Activated naive CD8-positive, alpha-beta T cell treated with anti-CD3 and anti-CD28 coated beads for 36 hours (primary cell): ENCODE measurements at places on chromosomes 2 and 18. TPM values are rescaled to one million over a fixed set of nuclear protein-coding genes. Genes with fewer than 3 reads are reported as not detected.

Gene DNAJC10
- 57.0 TPM for total RNA-seq

DNA sequence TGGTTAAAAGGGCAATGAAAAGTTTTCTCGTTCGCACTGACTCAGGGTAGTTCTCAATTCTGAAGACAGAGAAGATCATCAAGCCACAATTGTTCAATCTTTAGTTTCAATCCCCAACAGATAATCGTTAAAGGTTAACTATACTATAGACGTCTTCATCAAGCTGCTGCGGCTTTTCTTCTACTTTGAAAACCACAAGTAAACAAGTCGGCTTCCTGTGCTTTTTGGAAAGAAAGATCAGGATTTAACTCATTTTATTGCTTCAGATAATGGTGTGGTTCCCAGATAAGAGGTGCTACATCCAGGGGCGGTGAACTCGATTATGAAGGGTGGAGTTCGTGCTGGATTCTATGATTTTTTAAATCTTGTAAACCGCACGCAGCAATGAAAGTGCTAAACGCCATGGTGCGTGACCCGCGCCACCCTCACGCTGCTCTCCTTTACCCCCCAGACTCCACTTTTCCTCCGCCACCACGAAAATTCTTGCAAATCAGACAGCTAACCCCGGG is 545 bp upstream of the CDCA7 start:
- DNase-seq, result no peak

DNA sequence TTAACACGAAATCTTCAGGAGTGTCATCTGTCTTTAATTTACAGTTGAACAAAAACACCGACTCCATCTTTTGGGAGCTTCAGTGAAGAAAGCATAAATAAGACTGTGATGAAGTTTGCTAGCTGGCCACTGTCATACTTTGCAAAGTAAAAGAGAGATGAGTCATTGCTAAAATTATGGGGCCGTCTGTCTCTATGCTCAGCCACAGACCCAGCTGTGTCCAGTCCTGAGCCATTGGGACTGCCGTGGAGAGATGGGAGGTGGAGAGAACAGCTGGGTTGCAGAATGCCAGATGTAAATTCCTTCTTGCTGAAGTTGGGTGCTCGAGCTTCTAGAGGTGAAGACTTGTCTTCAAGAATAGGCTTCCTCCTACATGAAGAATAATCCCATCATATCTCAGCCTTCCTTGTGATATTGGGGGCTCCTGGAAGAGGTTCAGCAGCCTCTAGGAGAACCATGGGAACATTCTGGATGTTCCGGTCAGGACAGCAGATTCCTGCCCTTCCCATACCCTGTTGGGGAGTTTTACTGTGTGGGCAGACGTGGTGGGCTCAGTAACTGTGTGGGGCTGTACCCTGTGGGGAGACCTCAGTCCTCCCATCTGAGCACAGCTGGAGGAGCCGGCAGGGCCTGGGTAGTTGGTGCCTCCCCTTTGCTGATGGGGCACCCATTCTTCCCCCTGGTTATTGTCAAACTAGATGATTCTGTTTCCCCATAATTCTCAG is 71.1 kb downstream of the LDLRAD4 start:
- DNase-seq, result no peak

- DNase-seq, result peak; percentile 44
These were observed 35.7 kb upstream of the TAF4B start for GRCh38 chr18:26190506-26190905.

GRCh38 chr2:162256591-162256991 is 13.3 kb upstream of the FAP start:
- DNase-seq, result no peak

Gene CPO
- total RNA-seq, result not detected

Gene LRP2
- 1.4 TPM for total RNA-seq
